Activated T-cell treated with anti-CD3 and anti-CD28 coated beads, Interleukin-2, amount 50 U/mL, for 48 hours (primary cell): ENCODE measurements at places on chromosomes 16 and 17.
A peak's percentile ranks its signal among the peaks of the same experiment; 100 is the strongest.

GRCh38 chr17:61411261-61412142 is 11.9 kb downstream of the TBX2 start:
- DNase-seq, result peak; percentile 55

- no peak for DNase-seq
Measured at GRCh38 chr17:6279659-6280058, 155.3 kb downstream of the AIPL1 start.

- DNase-seq, result no peak
Measured at GRCh38 chr16:12178251-12178990, 201.9 kb downstream of the SNX29 start.

GRCh38 chr16:57473176-57473840 is 10.8 kb downstream of the POLR2C start:
- no peak for DNase-seq

GRCh38 chr17:57701124-57701523 is 44.0 kb downstream of the CCDC182 start:
- DNase-seq, result no peak

- DNase-seq, result peak; percentile 24
Measured at GRCh38 chr17:57993471-57994365, 5.7 kb upstream of the VEZF1 start.

- DNase-seq, result no peak
Measured at GRCh38 chr16:72740347-72740746, 307.6 kb downstream of the ZFHX3 start.

GRCh38 chr16:54022362-54022761 is 264.2 kb downstream of the IRX3 start:
- no peak for DNase-seq

DNA sequence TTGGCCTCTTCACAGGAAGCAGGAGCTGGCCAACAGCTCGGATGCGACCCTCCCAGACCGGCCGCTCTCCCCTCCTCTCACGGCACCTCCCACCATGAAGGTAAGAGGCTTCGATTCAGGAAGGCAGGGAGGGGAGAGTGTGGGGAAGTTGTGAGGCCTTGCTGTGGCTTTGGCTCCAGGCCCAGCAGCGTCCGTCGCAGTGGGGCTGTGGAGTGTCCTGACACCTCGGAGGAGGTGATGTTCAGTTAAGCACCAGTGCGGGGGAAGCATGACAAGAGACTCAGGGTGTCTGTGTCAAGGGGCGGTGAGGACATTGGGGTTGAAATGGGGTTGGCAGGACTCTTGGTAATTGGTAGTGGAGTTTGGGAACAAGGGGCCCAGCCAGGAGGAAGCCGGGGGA is 109.0 kb downstream of the RAP1GAP2 start:
- no peak for DNase-seq

DNA sequence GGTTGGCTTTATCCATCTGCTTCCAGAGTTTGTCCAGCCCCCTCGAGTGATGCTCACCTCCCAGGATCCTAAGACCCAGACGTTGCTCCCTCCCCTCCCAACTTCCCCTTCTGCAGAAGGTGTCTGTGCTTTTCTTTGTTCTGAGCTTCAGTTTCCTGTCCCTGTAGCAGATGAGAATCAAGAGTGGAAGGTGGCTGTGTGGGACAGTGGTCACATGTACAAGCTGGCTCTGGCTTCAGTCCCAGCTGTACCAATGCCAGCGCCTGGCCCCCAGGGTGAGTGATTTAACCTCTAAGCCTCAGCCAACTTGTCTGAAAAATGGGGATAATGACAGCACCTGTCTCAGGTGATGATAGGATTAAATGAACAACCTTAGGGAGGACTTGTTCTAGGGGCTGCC is 7.7 kb downstream of the PRR15L start:
- DNase-seq, result no peak

DNA sequence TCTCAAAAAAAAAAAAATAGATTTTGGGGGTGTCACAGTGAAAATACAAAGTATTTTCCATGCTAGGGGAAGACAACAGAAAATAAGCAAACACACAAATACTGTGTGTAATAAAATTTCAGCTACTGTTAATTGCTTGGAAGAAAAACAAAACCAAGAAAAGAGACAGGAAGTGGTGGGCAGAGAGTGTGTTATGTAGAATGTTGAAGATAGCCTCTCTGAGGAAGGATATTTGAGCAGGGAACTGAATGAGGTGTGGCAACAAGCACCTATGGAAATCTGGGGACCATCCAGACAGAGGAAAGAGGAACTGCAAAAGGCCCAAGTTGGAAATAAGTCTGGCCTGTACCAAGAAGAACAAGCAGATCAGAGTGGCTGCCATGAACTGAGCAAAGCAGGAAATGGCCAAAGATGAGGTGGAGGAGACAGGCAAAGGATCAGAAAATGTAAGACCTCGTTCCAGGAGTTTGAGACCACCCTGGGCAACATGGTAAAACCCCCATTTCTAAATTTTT is 7.8 kb upstream of the USP31 start:
- DNase-seq, result no peak

- DNase-seq, result no peak
Measured at GRCh38 chr16:70582280-70582978, 58.8 kb downstream of the SF3B3 start.

DNA sequence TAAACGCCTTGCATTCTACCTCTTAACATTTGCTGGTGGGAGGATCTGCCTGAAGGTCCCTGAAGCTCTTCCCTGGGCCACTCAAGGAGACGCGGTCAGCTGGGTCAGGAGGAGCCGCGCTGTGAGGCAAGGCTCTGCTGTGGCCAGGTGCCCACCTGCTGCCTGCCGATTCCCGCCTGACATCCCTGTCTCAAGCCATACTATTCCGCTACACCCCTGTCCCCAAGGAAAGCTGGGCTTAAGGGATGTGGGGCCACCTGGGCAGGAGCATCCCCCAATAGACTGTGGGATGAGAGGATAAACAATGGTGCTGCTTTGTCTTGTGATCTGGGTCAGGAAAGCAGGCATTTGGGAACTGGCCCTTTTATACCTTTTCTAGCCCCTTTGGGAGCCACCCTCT is 5.1 kb downstream of the TPPP3 start:
- no peak for DNase-seq

- DNase-seq, result no peak
Measured at GRCh38 chr17:76264425-76264754, 758 bp upstream of the UBALD2 start.

DNA sequence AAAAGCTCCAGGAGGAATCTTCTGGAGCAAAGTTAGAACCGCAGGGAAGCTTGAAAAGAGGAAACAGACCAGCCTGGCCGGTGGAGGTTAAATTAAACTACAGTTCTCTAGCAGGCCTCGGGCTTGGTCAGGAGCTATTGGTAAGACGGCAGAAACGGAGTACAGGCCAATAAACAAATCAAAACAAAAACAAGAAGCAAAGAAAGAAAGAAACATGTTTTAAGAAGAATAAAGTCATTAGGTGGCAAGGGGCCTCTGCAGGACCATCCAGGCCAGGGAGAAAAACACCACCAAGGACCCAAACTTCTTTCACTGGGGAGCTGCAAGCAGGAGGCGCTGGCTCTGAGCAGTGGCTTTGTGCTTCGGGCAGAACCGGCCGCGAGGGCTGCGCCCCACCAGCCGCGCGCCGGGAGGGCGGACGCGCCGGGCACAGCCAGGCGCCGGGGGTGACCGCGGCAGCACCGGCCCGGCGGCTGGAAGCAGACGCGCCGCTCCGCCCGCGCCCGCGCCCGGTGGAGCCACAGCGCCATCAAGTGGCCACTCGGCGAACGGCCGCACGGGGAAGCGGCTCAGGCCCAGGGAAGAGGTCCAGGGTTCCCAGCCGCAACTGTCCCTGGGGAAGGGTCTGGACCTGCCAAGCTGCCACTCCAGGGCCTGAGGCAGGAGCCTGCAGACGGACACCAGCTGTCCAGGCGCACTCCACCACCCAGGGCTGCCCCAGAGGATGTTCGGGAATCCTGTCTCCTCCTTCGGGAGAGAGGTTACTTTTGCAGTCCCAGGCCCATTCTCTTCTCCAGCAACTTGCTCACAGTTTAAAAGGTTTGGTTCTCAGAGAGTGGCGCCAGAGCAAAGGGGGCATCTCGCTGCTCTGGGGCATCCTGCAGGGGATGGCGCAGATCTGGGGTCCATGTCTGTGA is 419.4 kb downstream of the SOX9 start:
- DNase-seq, result peak; percentile 85

DNA sequence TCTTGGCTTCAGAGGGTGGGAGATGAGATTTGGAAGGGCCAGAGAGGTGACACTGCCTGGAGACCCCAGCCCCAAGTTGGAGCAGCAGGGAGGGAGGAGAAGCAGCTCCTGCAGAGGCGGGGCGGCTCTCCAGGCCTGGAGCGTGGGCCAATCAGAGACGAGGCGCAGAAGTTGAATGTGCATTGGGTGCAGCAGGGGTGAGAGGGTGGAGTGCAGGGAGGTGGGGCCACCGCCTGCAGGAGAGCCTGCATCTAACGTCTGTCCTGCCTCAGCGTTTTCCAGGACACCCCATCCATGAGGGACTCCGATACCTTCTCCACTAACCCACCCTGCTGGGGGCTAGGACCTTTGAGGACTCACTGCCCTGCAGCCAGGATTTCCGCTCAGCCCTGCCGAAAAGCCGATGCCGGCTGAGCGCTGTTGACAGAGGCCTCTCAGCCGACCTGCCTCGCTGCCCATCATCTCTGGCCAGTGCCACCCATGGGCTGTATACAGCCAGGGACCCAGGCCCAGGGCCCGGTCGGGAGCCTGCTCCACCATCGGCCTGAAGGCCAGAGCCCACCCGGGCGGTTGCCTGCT is 146.2 kb downstream of the ENGASE start:
- no peak for DNase-seq

- DNase-seq, result no peak
Measured at GRCh38 chr17:42568341-42569111, 1.6 kb downstream of the MLX start.

DNA sequence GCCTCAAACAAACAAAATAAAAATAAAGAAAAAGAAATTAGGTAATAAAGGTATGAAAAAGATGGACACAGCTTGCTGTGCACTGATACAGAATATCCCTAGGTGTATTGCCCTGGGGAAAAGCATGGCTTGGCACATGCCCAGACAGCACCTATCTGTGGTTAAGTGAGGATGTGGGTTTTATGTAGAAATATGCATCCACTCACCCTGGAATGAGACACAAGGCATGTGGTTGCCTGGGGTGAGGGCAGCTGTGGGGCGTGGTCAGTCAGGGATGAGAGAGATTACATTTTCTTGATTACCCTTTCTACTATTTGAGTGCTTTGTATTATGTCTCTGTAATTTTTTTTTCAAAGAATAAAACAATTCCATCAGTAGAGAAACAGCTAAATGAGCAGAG is 6.9 kb downstream of the PLLP start:
- DNase-seq, result peak; percentile 59

- no peak for DNase-seq
Measured at GRCh38 chr17:28895794-28896447, 1.6 kb downstream of the FLOT2 start.
